HuH-7.5 (cell line): ENCODE measurements at places on chromosomes 11 and 22.

DNA sequence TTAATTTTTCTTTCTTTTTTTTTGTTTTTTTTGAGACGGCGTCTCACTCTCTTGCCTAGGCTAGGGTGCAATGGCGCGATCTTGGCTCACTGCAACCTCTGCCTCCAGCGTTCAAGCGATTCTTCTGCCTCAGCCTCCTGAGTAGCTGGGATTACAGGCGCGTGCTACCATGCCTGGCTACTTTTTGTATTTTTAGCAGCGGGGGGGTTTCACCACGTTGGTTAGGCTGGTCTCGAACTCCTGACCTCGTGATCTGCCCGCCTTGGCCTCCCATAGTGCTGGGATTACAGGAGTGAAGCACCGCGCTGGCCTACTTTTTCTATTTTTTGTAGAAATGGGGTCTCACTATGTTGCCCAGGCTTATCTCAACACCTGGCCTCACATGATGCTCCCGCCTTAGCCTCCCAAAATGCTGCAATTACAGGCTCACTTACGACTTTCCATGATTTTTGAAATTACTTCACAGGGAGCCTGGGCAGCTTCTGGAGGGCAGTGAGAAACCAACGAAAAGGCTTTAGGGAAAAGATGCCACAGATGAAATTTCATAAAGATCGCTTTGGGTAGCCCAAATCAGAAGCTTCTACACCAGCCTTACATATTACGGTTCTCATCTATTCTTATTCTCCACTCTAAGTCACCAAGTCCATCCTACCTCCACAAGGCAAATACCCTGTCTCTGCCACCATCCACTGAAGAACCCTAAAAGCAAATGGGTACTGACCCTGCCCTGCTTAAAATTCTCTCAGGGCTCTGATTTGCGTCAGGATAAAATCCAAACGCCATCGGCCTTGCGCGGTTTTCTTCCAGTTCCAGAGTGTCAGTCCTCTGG is 866 bp upstream of the RRM1 start:
- DNase-seq, result no peak

DNA sequence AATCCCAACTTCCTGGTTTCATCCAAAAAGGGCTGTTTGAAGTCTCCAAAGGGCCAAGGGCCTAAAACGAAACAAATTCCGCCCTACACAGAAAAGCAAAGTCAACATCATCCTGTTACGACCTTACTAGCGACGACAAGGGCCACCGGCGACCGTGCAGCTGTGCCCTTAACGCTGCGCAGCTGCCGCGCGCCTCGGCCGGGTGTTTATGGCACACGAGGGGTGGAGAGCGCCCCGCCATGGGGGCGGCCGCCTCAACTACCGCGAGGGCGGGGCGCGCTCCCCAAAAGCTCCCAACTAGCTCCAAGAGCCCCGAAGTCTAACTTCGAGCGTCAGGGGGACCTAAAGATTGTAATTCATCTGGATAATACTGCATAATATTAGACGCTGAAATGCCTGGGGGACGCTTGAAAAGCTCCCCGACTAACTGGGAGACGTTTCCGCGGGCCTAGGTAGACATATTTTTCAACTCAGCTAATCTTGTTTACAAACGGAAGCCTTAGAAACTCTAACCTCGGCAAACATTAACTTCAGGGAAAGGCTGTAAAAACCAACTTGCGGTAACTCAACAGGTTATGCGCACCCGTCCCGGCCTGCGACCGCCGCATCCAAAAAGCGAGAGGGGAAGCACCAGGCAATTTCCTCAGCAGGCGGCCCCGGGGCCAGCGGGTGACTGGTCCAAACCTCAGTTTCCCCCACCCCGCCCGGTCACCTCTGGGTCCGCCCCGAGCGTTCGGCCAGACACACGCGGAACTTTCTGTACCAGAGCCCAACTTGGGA is 694 bp downstream of the TMEM123 start:
- DNase-seq, result peak; percentile 39

DNA sequence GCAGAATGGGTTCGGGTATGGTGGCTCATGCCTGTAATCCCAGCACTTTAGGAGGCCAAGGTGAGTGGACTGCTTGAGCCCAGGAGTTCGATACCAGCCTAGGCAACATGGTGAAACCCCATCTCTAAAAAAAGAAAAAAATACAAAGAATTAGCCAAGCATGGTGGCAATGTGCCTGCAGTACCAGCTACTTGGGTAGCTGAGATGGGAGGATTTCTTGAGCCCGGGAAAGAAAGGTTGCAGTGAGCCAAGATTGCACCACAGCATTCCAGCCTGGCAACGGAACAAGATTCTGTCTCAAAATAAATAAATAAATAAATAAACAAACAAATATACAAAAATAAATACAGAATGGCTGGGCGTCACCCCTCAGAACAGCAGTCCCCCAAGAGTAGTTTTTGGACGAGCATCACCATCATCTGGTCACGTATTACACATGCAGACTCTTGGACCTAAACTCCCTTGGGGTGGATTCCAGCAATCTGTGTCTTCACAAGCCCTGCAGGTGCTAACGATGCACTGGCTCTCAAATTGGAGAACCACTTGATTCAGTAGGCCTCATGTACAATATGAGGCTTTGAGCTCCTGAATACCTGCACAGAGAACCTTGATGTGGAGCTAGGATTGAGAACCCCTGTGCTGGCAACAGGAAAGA is 33.5 kb downstream of the CLMP start:
- DNase-seq, result no peak

DNA sequence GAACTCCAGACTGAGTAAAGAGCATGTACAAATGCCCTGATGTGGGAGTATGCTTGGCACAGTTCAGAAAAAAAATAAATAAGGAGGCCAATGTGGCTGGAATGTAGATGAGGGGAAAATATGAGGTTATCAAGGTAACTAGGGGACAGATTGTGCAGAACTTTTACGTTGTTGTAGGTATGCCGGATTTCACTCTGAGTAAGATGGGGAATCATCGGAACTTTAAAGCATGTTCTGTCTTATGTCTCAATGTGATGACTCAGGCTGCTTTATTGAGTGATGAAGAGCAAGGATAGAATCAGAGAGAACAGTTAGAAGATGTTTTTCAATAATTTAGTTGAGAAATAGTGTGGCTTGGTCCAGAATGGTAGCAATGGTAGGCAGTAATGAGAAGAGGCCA is 130.4 kb downstream of the C11orf87 start:
- no peak for DNase-seq
